ENCODE measurements at places on chromosomes 4 and X.

GRCh38 chr4:139533511-139533910, 22.5 kb downstream of the SETD7 start:
- no peak for DNase-seq

DNA sequence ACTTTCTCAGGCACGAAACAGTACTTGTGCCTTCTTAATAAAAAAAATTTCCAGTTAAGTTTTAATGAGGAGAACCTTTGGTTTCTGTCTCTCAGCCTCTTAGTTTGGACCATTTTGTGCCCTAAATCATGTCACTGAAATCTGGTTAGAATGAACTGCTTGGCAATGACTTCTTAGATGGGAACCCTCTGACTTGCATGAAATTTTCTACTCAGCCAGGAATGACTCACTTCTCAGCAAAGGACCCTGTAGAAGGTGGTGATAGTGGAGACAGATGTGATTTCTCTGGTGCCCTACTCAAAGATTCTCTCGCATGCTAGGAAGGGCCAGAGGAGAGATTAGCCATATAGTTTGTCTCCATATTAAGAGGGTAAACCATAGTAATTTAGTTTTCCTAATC, 50.5 kb downstream of the RASL11B start:
- no peak for DNase-seq

DNA sequence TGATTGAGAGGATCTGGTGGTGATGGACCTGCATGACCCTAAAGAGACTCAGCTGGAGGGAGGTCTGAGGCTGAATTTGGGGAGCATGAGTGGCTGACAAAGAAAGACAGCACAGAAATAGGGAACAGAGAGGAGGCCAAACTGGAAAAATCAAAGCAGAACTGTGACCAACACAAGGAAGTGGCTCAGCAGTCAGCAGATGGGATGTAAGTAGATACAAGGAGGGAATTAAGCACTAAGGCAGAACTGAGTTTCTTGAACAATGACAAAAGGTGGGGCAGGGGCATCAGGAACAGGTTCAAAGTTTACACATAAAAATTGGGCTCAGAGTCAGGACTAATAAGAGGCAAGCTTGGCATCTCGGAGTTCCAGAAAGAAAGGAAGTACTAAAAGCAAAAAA, 144.3 kb upstream of the KLF3 start:
- no peak for DNase-seq

DNA sequence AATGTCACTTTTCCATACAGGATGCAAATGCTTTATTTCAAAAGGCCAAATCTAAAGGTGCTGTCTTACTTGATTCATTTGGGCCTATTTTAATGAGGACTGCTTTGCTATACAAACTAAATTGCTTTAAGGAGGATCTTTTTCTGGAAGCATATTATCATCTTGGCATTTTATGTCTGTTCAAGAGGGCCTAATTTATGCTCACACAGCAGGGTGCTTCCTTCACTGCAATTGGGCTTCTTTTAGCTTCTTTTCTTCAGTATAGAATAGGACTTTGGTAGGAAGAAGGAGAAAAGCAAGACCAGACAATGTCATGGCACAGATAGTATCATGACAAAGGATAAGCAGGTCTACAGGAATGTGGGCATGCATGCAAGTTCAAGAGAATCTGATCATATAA, 222.4 kb upstream of the ANKRD50 start:
- no peak for DNase-seq

- no peak for DNase-seq
Observed at GRCh38 chrX:96004386-96004785, 680.3 kb upstream of the DIAPH2 start.

DNA sequence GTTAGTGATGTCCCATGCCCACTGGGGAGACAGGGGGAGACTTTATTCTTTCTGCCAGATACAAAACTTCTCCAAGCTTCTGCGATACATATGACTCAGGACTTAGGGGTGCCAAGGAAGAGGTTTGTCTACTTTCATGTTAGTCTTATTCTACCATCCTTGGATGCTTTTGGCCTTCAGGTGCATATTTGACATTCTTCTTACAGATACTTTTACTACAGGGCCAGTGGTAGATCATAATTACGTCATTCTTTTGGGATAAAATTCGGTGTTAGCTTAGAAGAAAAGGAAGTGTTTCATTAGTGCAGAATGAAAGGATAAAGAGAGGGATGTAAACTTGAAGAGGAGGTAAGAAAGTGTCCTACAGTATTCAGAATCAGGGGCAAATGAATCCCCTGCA, 245.2 kb downstream of the THOC2 start:
- DNase-seq = no peak

- no peak for DNase-seq
Observed at GRCh38 chr4:162847945-162848549, 318.6 kb downstream of the NAF1 start.

- no peak for DNase-seq
Observed at GRCh38 chr4:68462691-68463090, 15.4 kb downstream of the TMPRSS11E start.

DNA sequence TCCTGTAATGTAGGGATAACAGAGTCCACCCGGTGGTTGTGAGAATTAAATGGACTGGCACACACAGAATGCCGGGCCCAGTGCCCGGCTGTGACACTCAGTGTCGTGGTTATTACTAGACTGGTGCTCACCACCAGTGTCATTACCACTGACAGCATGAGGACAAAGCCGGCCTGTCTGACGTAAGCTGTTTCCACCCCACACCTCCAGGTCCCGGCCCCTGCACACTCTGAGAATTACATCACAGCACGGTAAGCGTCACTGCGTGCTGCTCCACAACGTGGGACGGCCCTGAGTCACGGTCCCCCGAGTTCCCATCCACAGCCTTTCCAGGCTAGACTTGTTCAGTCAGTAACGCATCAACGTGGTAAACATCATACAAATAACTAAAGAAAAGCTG, 22.9 kb downstream of the FAT1 start:
- no peak for DNase-seq

GRCh38 chrX:20132666-20133065, 9.0 kb downstream of the EIF1AX start:
- no peak for DNase-seq

DNA sequence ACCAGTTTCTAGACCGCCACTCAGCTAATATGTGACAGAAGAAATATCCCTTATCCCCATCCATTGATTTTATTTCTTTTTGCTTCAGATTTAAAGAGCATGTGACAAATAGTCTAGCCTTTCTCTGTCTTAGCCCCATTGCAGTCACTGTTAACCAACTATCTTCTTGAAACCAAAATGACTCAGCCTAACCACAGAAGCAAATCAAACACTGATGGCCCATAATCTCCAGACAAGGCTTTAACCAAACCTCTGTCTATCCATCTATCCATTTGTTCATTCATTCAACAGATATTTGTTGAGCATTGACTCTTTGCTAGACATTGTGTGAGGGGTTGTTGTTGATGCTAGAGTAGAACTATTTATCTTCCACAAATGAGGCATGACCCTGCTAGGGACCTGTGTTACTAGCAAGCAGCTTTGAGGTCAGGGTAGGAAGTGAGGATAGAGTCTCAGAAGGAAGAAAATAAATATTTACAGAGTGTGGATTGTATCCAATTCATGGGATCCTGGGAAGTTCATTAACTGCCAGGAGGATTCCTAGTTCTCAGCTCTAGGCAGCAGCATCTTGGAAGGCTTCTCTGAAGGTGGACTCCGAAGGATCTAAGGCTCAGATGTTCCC, 22.5 kb downstream of the HNRNPH2 start:
- no peak for DNase-seq

DNA sequence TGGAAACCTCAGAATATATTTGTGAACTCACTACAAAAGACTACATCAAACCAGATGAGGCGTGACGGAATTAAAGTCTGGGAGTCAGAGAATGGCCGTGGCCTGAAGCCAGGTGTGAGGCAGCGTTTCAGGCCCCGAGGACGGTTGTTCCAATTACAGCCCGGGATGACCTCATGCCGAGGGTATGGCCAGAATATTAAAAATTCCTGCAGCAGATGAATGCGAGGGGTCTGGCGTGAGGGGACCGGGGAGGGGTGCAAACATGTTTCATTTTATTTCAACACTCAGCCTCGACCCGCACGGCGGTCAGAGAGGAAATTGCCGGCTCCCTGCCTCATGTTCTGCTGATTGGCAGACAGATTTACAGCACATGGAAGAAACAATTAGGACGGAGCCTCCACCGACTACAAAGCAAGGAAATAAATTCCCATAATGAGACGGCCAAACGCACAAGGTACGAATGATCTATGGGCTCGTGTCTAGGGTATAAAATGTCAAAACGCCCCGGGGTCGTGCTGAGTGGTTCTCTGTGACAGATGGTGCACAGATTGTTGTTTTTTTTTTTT, 289.7 kb downstream of the SHOX start:
- DNase-seq = no peak

DNA sequence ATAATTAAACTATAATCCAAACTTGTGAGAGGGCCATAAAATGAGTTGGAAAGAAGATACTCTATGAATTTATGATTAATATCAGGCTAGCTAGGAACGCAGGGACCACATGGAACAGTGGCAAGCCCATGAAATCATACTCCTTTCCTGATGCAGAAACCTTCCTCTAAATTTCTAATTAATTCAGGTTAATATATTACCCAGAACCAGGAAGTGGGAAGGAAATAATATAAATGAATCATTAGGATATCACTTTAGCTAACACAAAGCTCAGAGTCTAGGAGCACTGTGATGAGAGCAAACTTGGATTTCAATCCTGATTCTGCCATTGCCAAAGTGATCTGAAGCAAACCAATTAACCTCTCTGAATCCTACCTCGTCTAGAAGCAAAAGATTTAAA, 68.0 kb downstream of the IQCM start:
- DNase-seq = peak; percentile 2

DNA sequence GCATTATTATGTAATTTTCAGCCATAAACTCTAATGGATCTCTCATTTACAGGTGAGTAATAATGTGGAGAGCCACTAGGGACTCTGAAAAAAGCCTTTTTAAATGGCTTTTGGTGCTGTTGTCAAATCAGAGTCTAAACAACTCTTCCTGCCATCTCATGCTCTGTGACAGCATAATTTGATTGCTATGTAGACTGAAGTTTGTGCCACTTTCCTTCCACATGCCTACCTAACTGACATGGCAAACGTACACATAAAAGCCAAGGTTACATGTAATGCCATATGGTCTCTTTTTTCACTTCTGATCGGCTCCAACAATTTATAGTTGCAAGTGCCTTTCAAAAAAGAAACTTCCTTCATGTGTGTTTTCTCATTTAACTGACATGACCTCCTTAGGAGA, 94.3 kb downstream of the SH2D1A start:
- DNase-seq = no peak

All from HuH-7.5 (cell line).